ENCODE measurements at places on chromosomes 1 and 21.
A peak's percentile ranks its signal among the peaks of the same experiment; 100 is the strongest.

GRCh38 chr21:35974775-35975174 lies 85.6 kb downstream of the SETD4 start:
- no peak for DNase-seq

- DNase-seq: no peak
Measured at GRCh38 chr1:167756730-167757405, 35.1 kb downstream of the MPZL1 start.

- no peak for DNase-seq
Measured at GRCh38 chr1:164748253-164748899, 189.4 kb downstream of the PBX1 start.

- DNase-seq: no peak
Measured at GRCh38 chr1:54542962-54543539, 5.0 kb upstream of the ACOT11 start.

GRCh38 chr1:21192284-21192683 lies 15.6 kb upstream of the EIF4G3 start:
- DNase-seq: no peak

DNA sequence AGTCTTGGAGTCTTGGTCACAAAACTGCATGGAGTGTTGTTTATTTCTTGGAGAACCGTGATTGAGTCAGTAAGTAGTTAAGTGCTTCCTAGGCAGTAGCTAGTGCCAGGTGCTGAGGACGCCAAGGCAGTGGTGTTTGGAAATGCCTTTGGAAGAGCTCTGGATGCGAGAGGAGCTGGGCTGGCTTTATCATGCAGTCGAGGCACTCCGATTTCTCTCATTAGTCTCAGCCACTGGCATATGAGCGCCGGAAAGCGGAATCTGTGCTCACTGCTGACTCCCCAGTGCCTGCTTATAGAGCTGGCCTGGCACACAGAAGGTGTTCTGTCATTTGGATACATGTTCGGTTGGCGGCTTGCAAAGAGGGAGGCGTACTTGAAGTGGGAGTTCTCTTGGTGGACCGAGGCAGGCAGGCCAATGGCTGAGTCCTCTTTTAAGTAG lies 3.6 kb downstream of the TENT5C start:
- DNase-seq: no peak

- DNase-seq: no peak
Measured at GRCh38 chr1:78408810-78409209, 82.0 kb upstream of the PTGFR start.

- DNase-seq: no peak
Measured at GRCh38 chr1:163531345-163531744, 209.6 kb downstream of the NUF2 start.

- no peak for DNase-seq
Measured at GRCh38 chr1:89081005-89081404, 16.0 kb upstream of the GBP1 start.

DNA sequence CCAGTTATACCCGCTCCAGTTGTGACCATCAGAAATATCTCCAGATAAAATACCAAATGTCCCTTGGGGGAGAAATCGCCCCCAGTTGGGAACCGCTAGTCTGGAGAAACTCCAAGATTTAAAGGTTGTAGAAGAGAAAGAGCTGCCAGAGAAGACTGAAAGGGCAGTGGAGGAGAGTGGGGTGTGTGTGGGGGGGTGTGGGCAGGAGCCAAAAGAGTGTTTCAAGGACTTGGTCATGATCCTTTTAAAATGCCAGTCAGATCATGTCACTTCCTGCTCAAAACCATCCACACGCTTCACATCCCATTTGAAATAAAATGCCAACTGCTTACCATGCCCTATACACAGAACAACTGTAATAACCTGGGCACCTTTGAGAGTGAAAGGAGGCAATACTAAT lies 3.4 kb upstream of the HEYL start:
- DNase-seq: no peak

DNA sequence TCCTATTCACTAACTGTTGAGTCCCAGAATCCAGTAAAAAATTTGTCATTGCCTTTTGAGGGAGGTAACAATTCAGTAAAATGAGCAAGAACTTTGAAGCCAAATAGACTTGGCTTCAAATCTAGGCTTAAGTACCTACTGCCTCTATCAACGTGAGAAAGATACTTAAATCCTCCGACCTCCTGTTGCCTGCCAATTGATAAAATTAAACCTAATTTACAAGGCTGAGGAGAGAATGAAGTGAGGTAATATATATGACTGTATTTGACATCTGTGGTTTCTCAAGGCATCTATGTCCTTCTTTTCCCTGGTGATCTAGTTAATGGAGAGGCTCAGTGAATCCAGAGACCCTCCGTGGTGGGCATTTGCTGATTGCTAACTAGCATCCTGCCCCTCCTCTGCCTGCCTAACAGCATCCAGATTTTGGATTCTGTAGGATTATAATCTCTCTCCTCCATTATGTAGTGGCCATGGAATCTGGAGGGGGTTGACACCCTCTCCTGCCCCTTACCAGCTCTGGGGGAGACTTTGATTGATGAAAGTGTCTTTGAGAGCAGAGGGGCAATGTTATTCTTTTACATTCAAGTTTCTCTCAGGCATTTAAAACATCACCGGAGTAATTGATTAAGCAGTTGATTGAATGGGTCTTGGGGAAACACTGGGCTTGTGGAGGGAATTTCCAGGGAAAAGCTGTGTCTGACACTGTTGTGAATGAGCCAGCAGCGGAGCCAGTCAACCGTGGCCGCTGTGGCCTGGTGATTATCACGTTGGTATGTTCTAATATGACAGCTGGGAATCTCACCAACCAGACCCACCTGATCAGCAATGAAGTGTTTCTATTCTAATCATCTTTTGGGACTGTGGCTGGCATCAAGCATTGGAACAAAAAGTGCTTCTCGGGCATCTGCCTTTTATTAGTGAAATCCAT lies 140.7 kb upstream of the FAM78B start:
- no peak for DNase-seq

GRCh38 chr21:37449302-37449937 lies 82.8 kb downstream of the DYRK1A start:
- DNase-seq: no peak

DNA sequence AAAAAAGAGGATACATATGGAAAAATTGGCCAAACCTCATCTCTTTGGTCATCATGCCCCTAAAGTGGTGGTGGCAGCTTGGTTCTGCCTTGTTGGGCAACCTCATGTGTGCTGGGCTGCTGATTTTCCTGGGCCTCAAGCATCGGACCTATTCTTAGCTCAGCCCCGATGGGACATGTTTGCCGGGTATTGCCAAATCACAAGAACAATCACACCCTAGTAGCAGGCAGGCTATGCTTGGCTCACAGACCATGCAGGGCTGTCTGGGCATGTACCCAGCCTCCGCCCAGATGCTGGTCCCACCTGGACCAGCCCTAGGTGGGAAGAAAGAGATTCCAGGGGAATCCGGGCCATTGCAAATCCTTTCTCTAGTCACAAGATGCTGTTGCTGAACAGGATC lies 189.4 kb upstream of the FGGY start:
- no peak for DNase-seq

- no peak for DNase-seq
Measured at GRCh38 chr1:230293390-230293700, 132.8 kb downstream of the PGBD5 start.

GRCh38 chr1:97170300-97170699 lies 448.7 kb downstream of the PTBP2 start:
- no peak for DNase-seq

GRCh38 chr1:151039521-151039920 lies 3.1 kb downstream of the BNIPL start:
- no peak for DNase-seq

DNA sequence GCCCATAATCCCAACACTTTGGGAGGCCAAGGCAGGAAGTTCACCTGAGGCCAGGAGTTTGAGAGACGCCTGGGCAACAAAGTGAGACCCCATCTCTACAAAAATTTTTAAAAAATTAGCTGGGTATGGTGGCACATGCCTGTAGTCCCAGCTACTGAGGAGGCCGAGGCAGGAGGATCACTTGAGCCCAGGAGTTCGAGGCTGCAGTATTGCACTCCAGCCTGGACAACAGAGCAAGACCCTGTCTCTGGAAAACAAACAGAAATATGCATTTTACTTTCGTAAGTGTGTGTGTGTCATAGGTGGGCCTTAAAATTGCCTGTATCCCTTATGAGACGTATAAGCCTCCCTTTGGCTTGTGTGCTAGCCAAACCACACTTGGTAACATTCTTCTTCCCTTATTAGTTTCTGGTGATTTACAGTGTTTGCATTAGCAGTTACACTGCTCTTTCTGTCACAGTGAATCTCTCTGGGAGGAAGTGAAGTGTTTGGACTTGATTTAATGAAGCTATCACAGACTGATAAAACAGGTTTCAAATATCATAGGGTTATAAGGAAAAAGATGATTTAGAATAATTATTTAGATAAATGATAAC lies 48.9 kb upstream of the KIF26B start:
- DNase-seq: no peak

DNA sequence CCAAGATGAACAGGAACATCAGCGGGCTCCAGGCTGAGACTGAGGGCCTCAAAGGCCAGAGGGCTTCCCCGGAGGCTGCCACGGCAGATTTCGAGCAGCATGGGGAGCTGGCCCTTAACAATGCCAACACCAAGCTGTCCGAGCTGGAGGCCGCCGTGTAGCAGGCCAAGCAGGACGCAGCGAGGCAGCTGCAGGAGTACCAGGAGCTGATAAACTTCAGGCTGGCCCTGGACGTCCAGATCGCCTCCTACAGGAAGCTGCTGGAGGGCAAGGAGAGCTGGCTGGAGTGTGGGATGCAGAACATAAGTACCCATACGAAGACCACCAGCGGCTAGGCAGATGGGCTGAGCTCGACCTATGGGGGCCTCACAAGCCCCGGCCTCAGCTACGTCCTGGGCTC lies 823.4 kb upstream of the NEGR1 start:
- DNase-seq: no peak

DNA sequence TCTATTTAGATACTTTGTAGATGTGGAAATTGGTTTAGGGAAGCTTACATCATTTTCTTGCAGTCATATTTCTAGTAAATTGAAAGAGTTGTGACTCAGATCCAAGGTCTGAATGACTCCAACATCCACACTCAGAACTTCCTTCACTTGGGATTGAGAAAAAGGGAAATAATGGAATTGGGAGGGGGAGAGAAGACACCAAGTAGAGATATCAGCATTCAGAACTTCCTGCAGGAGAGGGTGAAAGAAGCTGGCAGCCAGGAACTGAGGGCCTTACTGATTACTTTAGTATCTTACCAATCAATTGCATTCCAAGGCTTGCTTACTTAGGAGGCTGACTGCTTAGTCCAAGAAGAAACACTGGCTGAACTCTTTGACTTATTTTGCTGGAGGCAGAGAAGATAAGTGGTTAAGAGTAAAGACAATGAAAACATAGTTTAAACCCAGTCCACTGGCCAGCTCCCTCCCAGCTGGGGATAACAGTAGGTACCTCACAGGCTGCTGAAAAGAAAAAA lies 21.7 kb downstream of the APP start:
- DNase-seq: no peak

DNA sequence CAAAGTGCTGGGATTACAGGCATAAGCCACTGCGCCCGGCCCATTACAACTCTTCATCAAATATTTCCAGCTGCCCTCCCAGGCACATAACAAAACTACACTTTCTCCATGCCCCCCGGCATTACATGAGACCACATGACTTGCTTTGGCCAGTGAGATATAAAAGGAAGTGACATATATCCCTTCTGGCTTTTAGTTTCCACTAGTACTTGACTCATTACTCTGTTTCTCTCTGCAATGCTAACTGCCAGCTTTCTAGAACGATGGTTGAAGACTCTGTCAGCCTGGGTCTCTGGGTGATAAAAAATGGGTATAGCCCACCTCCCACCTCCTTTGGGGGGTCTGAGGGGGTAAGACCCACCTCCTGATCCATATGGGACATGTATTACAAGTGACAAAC lies 24.2 kb downstream of the ABL2 start:
- DNase-seq: peak; percentile 5

- DNase-seq: no peak
Measured at GRCh38 chr1:87821335-87821697, 492.6 kb downstream of the LMO4 start.

DNA sequence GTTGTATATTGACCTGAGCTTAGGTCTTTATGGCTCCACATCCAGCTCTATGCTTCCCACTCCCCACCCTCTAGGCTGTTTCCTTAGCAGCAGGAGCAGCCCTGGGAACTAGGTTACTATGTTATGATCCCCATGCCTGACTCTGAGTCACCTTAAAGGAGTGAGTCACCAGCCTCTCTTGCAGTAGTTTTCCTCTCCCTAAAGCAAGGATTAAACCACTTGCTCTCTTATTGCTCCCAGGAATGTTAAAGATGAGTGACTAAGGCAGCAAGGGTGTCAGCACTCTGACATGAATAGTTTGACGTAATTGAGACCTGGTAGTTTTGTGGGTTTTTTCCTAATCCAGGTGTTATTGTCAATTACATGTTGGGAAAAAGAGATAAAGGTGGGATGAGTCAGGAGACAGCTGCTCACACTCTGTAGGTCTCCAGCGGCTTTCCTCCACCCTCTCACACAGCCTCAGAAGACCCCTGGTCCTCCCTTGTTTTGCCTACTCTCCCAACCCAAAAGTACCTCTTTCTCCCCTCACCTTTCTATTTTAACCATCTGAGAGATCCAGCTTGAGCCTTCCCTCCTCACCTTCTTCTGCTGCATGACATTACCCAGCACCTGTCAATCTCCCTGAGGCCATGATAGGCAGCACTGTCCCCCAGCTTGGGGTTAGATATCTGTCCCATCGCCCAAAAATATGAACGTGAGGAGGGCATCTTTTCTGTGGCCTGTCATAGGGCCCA lies 369.1 kb upstream of the VAMP3 start:
- DNase-seq: no peak

- DNase-seq: no peak
Measured at GRCh38 chr1:11134251-11134897, 34.7 kb upstream of the EXOSC10 start.

DNA sequence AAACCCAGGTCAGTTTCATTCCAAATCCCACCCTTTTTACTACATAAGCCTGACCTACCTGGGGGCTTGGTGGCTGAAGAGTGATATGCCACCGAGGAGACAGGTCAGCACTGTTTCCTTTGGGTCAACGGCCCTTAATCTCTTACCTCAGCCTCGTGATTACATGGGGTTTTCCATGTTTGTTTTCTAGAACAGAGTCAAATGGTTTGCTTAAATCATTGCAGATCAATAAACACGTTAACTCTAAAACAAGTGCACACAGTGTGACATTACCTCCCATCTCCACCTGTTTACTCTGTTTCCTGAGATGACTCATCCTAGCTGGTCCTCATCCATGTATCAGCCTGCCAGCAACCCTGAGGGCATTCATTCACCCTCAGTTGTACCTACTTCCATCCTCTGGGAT lies 40.8 kb upstream of the TP53BP2 start:
- no peak for DNase-seq

DNA sequence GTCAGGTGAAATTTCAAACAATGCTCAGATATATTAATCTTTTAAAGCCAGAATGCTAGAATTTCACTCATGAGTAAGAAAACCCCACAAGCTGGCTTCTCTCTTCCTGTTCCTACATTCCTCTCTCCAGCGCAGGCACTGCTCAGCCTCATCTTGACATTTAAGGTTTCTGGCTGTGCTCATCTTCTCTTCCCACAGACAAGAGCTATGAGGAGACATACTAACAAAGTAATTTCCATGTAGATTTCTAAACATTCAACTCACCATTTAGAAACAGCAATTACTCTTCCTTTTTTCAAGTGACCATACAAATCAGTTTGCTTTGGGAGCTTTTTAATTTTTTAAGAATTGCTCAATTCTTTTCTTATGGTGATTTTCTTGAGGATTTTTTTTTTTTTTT lies 7.8 kb upstream of the LRRC8D start:
- no peak for DNase-seq

Data from bone marrow (tissue), 2 donors.